Sigmoid colon (tissue), 7 donors: ENCODE measurements at places on chromosomes 2 and 18. TPM values are rescaled to one million over a fixed set of nuclear protein-coding genes. Genes with fewer than 3 reads are reported as not detected.
A peak's percentile ranks its signal among the peaks of the same experiment; 100 is the strongest.

UGGT1 gene
- total RNA-seq = 23.9 TPM

SP140 gene
- 2.1 TPM for total RNA-seq

PRADC1 gene
- total RNA-seq = 68.1 TPM

DNA sequence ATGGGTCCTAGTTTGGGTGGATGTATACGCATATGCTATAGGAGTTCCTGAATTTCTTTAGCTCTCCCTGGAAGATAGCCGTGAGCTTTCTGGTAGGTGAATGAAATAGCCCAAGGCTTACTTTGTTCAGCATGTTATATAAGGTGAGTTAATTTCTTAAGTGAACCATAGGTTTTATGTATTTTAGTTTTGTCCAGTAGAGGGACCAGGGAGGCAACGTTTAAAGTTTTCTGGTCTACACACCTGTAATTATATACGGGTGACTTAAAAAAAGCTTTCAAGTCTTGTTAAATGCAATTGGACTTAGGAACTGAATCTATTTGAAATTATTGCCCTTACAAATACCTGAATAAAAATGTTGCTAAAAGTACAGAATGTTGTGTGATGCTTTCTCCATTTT lies 402.5 kb upstream of the DDX18 start:
- H3K4me1 ChIP-seq = no peaks in the 10 kb centered on the region
- H3K36me3 ChIP-seq = no peaks in the 10 kb centered on the region
- no peak overlapping the region for H3K4me3 ChIP-seq
- no peak for DNase-seq
- H3K27me3 ChIP-seq = no peaks in the 10 kb centered on the region

DNA sequence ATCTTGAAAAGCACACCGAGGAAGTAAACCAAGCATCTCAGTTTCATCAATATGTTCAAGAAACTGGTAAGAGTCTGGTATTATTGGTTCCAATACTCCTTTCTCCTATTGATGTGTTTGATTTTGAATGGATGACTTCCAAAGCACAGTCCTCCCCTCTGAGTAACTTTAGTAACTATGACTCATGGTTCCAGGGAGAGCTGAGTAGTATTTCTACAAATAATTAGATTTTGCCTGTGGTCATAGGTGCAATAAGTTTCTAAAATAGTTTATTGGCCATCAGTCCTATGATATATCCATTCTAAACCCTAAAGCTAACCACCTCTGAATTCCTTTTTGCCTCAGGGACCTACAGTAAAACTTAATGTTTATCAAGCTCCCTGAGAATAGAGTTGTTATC lies 352.4 kb downstream of the XIRP2 start:
- DNase-seq = no peak
- no peak overlapping the region for H3K27ac ChIP-seq
- H3K4me3 ChIP-seq = no peak overlapping the region
- no peaks in the 10 kb centered on the region for H3K4me1 ChIP-seq
- no peaks in the 10 kb centered on the region for H3K27me3 ChIP-seq

GRCh38 chr2:217113491-217113890 lies 253.6 kb upstream of the TNP1 start:
- H3K4me3 ChIP-seq = no peak overlapping the region
- H3K27me3 ChIP-seq = no peaks in the 10 kb centered on the region
- H3K4me1 ChIP-seq = no peaks in the 10 kb centered on the region
- no peak overlapping the region for H3K27ac ChIP-seq
- no peak for DNase-seq
- no peaks in the 10 kb centered on the region for H3K36me3 ChIP-seq

DNA sequence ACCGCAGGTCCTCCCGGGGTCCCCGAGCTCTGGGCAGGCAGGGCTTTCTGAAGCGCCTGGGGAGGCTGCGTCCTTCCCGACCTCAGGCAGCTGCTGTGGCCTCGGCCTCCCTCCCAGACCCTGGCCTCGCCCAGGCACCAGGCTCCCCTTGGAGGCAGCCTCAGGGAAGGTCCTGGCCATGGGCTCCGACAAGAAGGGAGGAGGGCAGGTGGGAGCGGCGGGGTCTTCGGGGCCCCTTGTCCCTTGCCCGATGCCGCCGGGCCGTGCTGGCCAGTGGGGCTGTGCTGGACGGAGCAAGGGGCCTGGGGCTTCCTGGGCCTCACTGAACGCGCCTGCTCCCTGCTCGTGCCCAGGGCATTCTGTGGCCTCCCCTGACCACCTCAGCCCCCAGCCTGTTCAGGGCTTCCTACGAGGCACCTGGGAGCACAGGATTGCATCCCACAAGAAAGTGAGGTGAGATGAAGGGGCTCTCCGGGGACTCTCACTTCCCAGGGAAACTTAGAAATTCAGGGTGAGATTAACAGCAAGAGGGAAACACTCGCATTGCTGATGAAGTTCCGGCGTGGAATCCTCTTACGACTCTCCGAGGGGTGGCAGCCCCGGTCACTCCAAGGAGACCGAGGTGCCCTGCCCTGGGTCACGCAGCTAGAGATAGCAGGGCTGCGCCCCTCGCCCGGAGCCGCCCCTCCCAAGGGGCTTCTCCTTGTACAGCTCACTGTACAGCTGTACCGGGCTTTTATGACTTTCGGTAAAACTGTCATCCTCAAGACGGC lies 778 bp downstream of the MFSD2B start:
- no peak for DNase-seq
- H3K4me3 ChIP-seq = no peak overlapping the region
- H3K27ac ChIP-seq = no peak overlapping the region
- no peaks in the 10 kb centered on the region for H3K36me3 ChIP-seq
- H3K4me1 ChIP-seq = peaks cover 13% of the 10 kb centered on the region

DNA sequence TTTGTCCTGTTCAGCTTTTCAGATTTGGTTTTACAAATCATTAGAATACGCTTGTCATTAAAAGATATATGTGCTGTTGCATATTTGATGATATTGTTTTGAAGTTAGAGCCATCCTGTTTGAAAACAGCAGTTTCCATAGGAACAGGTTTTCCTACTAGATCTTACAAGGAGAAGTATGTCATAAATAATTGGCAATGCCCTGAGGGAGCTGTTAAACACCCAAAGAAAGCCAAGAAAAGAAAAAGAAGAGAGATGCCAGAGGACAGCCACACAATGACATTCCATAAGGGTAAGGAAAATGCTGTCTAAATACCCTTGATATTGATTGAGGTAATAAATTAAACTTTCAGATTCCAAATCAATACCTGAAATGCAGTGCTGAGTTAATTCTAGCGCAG lies 392.2 kb upstream of the CRIM1 start:
- no peak for DNase-seq
- no peaks in the 10 kb centered on the region for H3K27me3 ChIP-seq
- no peak overlapping the region for H3K27ac ChIP-seq
- H3K4me1 ChIP-seq = no peaks in the 10 kb centered on the region
- H3K4me3 ChIP-seq = no peak overlapping the region
- no peaks in the 10 kb centered on the region for H3K36me3 ChIP-seq

DNA sequence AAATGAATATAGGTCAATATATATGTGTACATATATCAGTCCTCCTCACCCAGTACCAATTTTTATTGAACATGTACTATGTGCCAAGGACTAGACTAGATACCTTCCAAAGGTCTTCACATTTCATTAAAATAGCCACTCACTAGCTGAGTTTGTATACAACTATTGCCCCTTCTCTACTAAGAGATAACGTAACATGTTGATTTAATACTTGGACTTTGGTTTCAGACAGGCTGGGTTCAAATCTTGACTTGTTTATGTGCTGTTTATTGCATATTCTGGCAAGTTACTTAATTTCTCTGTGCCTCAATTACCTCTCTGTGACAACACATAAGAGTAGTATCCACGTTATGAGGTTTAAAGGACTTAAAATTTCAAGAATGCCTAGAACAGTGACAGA lies 184.5 kb downstream of the MTX2 start:
- H3K4me3 ChIP-seq = no peak overlapping the region
- no peak for DNase-seq
- H3K36me3 ChIP-seq = no peaks in the 10 kb centered on the region
- no peak overlapping the region for H3K27ac ChIP-seq
- H3K4me1 ChIP-seq = no peaks in the 10 kb centered on the region

GRCh38 chr2:239044336-239044735 lies 196.5 kb downstream of the TWIST2 start:
- peak; percentile 39 for DNase-seq
- H3K27ac ChIP-seq = no peak overlapping the region
- no peaks in the 10 kb centered on the region for H3K27me3 ChIP-seq
- H3K36me3 ChIP-seq = no peaks in the 10 kb centered on the region

GRCh38 chr2:83022631-83023210 lies 1436.4 kb downstream of the SUCLG1 start:
- H3K4me3 ChIP-seq = no peak overlapping the region
- H3K4me1 ChIP-seq = no peaks in the 10 kb centered on the region
- DNase-seq = no peak
- no peak overlapping the region for H3K27ac ChIP-seq
- H3K36me3 ChIP-seq = no peaks in the 10 kb centered on the region

- H3K27me3 ChIP-seq = no peaks in the 10 kb centered on the region
- no peak overlapping the region for H3K4me3 ChIP-seq
- DNase-seq = no peak
- H3K27ac ChIP-seq = no peak overlapping the region
These were observed 83.5 kb downstream of the HRH4 start for GRCh38 chr18:24543795-24544498.

DNA sequence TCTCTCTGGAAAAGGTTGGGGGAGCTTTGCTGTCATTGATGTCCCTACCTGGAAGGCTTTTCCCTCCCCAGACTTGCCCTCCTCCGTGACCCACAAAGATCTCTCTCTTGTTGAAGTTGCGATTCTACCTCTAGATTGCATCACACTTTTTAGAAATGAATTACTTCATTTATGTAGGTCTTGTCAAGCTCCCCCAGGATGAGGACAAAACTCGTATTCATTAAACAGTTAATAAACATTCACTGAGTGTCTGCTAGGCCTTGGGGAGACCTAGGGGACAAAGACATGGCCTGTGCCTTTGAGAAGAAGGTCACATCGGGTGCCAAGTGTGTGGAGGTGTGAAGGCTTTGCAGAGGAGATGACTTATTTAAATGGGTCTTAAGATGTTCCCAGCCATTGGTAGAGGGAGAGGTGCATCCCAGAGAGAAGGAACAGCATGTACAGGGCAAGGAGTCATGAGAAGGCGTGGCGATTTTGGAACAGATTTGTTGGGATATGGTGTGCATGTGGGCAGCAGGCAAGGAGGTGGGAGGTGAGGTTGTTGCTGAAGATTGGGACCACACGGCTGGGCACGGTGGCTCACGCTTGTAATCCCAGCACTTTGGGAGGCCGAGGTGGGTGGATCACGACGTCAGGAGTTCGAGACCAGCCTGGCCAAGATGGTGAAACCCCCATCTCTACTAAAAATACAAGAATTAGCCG lies 9.8 kb upstream of the YWHAQ start:
- no peaks in the 10 kb centered on the region for H3K27me3 ChIP-seq
- no peak overlapping the region for H3K27ac ChIP-seq
- peaks cover 23% of the 10 kb centered on the region for H3K4me1 ChIP-seq
- H3K36me3 ChIP-seq = no peaks in the 10 kb centered on the region
- no peak overlapping the region for H3K4me3 ChIP-seq

GRCh38 chr2:195498839-195499490 lies 158.1 kb upstream of the SLC39A10 start:
- no peak overlapping the region for H3K27ac ChIP-seq
- H3K27me3 ChIP-seq = no peaks in the 10 kb centered on the region
- H3K36me3 ChIP-seq = no peaks in the 10 kb centered on the region
- DNase-seq = no peak

DNA sequence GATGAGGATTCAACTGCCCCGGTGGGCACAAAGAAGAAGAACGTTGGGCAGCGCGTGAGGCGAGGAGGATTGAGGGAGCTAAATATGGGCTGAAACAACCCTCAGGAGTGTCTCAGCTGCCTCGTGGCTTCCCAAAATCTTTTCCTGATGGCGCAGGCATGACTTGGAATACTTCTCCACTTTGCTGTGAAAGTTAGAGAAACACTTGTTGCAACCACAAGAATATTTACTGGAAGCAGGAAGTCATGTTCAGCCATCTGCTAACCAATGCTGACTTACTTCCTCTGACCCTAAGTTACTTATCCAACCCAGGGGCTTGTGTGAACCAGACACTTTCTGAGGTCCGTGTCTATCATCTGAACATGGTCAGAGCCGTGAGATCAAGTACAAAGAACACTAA lies 148.8 kb downstream of the ARL4C start:
- no peak overlapping the region for H3K27ac ChIP-seq
- H3K36me3 ChIP-seq = no peaks in the 10 kb centered on the region
- H3K4me1 ChIP-seq = no peaks in the 10 kb centered on the region
- no peak overlapping the region for H3K4me3 ChIP-seq
- no peaks in the 10 kb centered on the region for H3K27me3 ChIP-seq
- no peak for DNase-seq

- H3K27ac ChIP-seq = no peak overlapping the region
- H3K36me3 ChIP-seq = no peaks in the 10 kb centered on the region
- no peak for DNase-seq
- no peaks in the 10 kb centered on the region for H3K27me3 ChIP-seq
These were observed 4.8 kb upstream of the TTC39C start for GRCh38 chr18:24009651-24010333.

DNA sequence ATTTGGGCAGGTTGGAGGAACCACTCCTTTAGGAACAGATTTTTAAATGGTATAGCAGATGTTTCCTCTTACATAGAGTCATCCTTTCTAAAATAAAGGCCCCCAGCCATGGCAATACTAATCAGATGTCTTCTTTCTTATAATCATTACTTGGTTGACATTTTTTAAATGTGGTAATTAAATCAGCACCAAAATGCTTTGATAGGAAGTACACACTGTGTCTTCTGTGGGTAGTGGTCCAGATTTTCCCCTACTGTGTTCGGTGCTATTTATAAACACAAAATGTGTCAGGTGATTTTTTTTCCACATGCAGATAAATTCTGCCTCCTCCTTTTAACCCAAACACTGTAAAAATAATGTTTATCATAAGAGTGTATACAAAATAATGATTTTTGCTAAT lies 200.9 kb upstream of the DTNA start:
- no peak overlapping the region for H3K4me3 ChIP-seq
- no peaks in the 10 kb centered on the region for H3K4me1 ChIP-seq

- H3K27me3 ChIP-seq = peaks cover 50% of the 10 kb centered on the region
- peaks cover 9% of the 10 kb centered on the region for H3K4me1 ChIP-seq
- DNase-seq = no peak
- H3K36me3 ChIP-seq = no peaks in the 10 kb centered on the region
- no peak overlapping the region for H3K4me3 ChIP-seq
These were observed 180.9 kb upstream of the ALKAL2 start for GRCh38 chr2:468648-469336.

- no peak for DNase-seq
- no peaks in the 10 kb centered on the region for H3K36me3 ChIP-seq
- H3K27ac ChIP-seq = no peak overlapping the region
- H3K4me1 ChIP-seq = no peaks in the 10 kb centered on the region
These were observed 96.3 kb upstream of the STON1 start for GRCh38 chr2:48433682-48434081.

- DNase-seq = no peak
- no peak overlapping the region for H3K4me3 ChIP-seq
- H3K27ac ChIP-seq = no peak overlapping the region
These were observed 94.9 kb downstream of the RND3 start for GRCh38 chr2:150392614-150393013.

DNA sequence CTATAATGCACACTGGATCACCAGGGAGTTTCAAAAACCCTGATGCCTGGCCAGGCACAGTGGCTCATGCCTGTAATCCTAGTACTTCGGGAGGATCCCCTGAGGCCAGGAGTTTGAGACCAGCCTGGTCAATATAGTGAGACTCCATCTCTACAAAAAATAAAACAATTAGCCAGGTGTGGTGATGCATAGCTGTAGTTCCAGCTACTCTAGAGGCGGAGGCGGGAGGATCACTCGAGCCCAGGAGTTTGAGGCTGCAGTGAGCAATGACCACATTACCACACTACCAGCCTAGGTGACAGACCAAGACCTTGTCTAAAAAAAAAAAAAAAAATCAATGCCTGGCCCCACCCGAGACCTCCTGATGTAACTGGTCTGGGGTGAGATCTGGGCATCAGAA lies 137.2 kb downstream of the MTCL1 start:
- no peaks in the 10 kb centered on the region for H3K27me3 ChIP-seq
- no peaks in the 10 kb centered on the region for H3K36me3 ChIP-seq
- no peak overlapping the region for H3K27ac ChIP-seq
- peaks cover 26% of the 10 kb centered on the region for H3K4me1 ChIP-seq
- no peak for DNase-seq
